ENCODE measurements at places on chromosomes 1 and 21.
A peak's percentile ranks its signal among the peaks of the same experiment; 100 is the strongest.

- peak; percentile 69 for DNase-seq
Observed at GRCh38 chr1:116375148-116375886, 2.3 kb downstream of the ATP1A1 start.

- peak; percentile 49 for DNase-seq
Observed at GRCh38 chr1:200409203-200409760, 554 bp downstream of the ZNF281 start.

DNA sequence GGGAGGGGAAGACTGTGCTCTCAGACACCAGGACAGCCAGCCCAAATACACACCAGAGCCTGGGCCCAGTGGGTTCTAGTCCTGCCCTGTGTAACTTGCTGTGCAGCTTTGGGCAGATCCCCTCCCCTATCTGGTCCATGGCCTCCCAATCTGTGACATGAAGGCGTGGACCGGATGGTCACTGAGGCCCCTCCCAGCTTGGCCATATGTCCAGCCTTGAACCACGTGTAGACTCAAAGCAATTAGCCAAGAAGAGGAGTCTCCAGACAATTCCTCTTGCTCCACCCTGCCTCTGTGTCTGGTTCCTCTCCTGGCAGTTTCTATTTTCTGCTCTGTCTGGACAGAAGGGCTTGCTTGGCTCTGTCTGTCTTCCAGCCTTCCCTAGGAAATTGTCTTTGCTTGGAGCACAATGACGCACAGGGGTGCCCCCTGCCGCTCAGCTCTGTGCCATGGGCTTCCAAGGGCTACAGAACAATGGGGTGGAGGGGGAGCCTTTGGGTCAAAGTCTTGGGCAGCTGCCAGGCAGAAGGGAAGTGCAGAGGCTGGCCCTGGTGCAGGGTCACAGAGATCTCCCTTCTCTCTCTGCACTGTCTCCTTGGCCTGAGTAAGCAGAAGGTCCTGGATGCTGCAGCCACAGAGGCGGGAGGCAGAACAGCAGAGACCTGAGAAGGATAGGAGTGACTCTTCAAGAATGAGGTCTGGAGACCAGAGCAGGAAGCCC, 66.1 kb downstream of the TENT5C start:
- DNase-seq = peak; percentile 77

GRCh38 chr1:105485207-105485606, 1571.3 kb upstream of the PRMT6 start:
- no peak for DNase-seq

DNA sequence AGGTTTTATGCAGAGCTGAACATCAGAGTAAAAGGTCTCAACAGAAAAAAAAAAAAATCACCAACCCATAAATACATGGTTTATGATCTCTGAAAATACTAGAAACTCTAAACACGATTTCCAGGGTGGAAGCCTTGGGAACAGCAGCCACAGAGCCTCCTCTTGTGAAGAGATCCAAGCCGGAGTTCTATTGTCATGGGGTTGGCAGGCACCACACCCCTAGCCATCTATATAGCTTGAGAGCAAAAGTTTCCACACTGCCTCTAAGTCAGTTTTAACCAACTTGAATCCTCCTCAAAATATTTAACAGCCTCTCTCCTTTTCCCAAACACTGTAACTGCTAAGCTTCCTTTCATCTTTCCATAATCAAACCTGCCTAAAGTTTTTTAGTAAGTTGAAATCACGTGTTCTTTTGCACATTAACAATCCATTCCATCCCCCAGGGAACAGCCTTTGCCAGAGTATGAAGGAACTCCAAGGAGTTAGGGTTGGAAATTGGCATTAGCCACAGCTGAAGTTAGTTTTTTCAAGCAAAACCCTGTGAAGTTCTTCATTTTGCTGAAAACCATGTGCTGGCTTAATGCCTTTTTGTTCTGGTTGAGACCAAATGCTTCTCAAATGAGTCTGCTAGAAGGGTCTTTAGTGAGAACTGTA, 13.8 kb upstream of the SEC16B start:
- no peak for DNase-seq

DNA sequence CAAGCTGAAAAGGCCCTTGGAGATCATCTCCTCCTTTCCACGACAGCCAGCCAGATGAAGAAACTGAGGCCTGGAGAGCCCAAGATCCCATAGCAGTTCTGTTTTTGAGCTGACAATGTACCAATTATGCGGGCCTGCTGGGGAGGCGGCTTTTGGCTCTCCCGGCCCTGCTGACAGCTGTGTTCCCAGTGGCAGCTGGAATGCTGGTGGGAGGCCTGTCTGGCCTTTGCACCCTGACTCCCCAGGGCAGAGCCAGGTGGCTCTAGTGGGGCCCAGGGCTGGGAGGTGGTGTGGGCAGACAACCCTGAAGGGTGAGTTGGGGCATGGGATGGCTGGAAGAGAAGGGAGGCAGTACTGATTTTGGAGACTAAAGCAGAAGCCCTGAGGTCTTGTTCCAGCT, 30.7 kb upstream of the WASF2 start:
- no peak for DNase-seq

- peak; percentile 38 for DNase-seq
Observed at GRCh38 chr1:209850342-209850979, 22.7 kb downstream of the UTP25 start.

GRCh38 chr1:82391712-82392111, 591.0 kb downstream of the ADGRL2 start:
- DNase-seq = no peak

DNA sequence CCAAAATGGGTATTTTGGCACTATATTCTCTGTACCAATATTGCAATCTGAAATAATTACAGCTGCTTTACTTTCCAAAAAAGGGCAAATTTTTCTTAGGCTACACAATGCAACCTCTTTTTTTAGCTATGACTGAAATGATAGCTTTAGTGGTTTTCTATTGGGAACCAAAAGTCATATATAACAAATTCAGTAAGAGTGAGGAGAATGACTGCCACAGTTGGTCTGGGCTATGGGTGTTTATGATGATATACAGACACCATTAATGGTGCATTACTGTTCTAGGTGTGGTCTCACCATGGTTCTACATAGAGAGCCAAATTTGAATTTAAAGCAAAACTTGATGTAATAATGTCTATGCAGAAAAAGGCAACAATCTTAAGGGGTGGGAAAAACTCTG, 72.3 kb upstream of the PTBP2 start:
- DNase-seq = no peak

- DNase-seq = no peak
Observed at GRCh38 chr1:81228926-81229325, 571.8 kb upstream of the ADGRL2 start.

DNA sequence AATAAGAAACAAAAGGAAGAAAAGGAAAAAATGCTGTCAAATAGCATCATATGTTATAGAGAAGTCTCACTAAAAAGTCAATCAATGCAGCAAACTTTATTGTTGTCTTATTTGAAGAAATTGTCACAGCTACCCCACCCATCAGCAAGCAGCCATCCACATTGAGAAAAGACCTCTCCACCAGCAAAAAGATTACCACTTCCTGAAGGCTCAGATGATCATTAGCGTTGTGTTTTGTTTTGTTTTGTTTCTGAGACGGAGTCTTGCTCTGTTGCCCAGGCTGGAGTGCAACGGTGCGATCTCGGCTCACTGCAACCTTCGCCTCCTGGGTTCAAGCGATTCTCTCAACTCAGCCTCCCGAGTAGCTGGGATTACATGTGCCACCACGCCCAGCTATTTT, 29.0 kb downstream of the ATP2B4 start:
- DNase-seq = no peak

DNA sequence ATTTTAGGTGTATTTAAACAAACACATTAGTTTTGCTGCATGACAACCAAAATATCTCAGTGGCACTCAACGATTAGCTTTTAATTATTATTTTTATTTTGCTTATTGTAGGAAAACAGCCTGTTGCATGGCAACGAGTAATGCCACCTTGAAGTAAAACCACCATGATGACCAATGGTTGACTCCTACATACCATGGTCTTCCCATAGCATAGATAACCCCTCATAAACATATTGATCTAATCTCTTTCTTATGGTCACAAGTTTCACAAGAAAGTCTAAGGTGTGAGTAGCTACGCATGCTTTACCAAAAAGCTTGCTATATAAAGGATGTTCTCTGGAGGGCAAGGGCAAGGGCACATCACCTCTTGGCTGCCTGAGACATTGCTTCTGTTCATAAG, 61.5 kb upstream of the PTBP2 start:
- no peak for DNase-seq

- DNase-seq = no peak
Observed at GRCh38 chr1:18960821-18961220, 4.3 kb upstream of the IFFO2 start.

DNA sequence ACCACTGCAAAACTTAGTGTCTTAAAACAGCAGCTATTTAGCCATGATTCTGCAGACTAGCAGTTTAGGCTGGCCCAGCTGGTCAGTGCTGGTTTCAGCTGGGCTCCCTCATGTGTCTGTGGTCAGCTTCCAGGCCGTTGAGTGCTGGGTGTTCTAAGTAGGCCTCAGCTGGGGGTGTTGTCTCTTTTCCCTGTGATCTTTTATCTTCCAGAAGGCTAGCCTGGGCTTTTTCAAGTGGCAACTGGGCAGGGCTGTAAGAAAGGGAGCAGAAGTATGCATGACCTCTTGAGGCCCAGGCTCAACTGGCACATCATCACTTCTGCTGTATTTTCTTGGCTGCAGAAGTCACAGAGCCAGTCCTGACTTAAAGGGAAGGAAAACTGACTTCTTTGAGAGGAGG, 136.1 kb downstream of the KIF26B start:
- peak; percentile 39 for DNase-seq

- no peak for DNase-seq
Observed at GRCh38 chr21:34942911-34943310, 106.2 kb downstream of the RUNX1 start.

- no peak for DNase-seq
Observed at GRCh38 chr1:165259706-165260428, 96.6 kb downstream of the LMX1A start.

GRCh38 chr1:51523931-51524330, 4.9 kb upstream of the EPS15 start:
- no peak for DNase-seq

GRCh38 chr1:147892731-147893214, 9.8 kb upstream of the GJA8 start:
- peak; percentile 58 for DNase-seq

DNA sequence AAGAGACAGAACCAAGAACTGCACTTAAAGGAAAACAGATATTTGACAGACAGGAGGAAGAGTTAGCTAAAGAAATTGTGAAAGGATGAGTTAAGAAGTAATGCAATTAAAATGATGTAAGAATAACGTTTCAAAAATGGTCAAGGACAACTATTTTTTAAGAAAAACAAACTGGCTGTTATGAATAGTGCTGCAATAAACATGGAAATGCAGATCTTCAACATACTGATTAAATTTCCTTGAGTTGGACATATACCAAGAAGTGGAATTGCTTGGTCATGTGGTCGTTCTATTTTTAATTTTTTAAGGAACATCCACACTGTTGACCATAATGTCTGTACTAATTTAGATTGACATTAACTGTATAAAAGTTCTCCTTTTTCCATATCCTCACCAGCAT, 23.1 kb upstream of the PHTF1 start:
- peak; percentile 35 for DNase-seq

GRCh38 chr1:54137534-54138061, 15.2 kb downstream of the CDCP2 start:
- peak; percentile 28 for DNase-seq

All from suppressor macrophage (primary cell).